ENCODE measurements at places on chromosomes 12 and 14. TPM values are rescaled to one million over a fixed set of nuclear protein-coding genes. Genes with fewer than 3 reads are reported as not detected.

- DNase-seq = no peak
Measured at GRCh38 chr14:38238878-38239277, 17.0 kb downstream of the CLEC14A start.

DNA sequence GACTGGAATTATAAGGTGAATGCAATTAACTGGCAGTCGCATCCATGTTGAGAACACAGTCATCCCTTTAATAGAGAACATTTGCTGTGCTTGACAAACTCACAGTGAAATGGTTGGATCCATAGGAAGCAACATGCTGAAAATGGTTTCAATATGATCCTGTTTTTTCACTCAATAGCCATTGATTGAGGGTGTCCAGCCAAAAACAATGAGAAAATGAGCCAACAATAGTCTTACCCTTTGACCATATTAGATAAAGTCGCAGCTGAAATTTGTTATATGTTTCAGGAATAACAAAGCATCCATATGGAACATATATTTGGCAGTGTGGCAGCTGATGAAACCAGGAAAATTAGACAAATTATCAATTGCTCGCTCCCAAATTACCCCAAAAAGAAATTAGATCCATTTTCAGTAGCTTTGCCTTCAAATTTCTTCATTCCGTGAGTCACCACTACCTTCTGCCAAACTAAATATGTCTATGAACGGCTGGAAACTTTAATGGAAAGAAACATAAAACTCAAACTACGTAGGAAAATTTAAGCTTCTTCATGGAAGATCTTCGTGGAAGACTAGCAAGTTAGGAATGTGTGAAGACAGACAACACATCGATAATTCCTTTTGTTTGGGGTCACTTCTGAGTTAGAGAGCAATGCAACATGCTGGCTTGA lies 17.4 kb downstream of the IGF1 start:
- no peak for DNase-seq

- no peak for DNase-seq
Measured at GRCh38 chr14:96167224-96168148, 37.2 kb upstream of the BDKRB2 start.

GRCh38 chr14:78709795-78710557 lies 539.8 kb downstream of the NRXN3 start:
- DNase-seq = no peak

DNA sequence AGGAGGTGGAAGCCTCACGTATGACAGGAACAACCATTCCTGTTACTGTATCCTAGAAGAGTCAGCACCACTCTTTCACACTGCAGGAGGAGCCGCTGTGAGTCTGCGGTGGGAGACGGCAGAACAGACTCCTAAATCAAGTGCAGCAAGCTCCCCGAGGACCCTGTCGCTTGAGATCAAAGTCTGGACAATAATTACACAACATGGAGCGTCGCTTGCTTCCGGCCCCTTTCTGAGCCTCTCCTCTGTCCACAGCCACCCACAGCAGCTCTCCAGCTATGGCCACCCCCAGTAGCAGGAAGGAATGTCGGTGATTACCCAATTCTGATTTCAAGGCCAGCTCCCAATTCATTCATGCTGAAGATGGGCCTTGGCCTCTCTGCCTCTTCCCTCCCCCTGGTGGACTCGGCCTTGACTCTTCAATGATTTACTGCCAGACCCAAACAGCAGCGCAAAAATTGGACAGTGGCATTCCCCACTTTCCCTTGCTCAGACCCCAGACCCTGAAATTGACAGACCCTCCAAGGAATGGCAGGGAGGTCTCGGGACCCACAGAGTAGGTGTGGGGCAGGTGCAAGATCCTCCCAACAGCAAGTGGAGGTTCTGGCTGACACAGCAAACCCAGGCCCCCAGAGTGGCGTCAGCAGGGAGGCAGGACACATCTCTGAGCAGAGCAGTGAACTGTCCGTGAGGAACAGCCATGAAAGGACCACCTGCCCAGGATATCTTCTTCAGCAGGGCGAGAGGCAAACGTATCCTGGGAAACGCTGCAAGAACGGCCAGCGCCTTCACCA lies 272.7 kb upstream of the DIO3 start:
- DNase-seq = no peak

SPX gene
- 10.1 TPM for total RNA-seq

RFLNA gene
- not detected for total RNA-seq
